ENCODE measurements at places on chromosomes 7 and 10.

GRCh38 chr7:4240042-4240441, 442.1 kb upstream of the FOXK1 start:
- DNase-seq: no peak

DNA sequence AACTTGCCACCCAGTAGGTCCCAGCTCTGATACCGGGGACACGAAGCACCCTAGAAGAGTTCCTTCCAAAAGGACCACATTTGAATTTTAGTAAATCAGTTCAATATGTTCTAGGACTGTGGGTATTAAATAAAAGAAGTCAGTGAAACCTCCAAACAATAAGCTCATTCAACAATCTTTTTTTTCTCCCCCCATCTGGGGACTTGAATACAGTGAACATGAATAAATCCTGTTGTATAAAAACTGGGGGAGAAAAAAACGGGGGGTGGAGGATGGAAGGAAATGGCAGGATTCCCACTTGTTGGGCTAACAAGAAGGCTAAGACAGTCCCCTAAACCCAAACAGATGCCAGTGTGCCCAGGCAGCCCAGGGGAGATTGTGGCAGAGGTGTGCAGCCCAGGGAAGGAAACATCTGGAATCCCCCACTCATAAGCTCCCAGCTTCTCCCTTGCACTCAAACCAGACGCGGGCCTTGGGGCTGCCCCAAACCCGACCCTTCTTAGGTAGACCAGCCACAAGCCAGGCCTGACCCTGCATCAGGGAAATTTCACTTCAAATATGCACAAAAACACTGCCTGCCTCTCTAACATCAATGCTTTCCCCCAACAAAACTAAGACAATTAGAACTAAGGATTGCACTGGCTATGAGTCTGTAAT, 8.8 kb downstream of the AFAP1L2 start:
- no peak for DNase-seq

DNA sequence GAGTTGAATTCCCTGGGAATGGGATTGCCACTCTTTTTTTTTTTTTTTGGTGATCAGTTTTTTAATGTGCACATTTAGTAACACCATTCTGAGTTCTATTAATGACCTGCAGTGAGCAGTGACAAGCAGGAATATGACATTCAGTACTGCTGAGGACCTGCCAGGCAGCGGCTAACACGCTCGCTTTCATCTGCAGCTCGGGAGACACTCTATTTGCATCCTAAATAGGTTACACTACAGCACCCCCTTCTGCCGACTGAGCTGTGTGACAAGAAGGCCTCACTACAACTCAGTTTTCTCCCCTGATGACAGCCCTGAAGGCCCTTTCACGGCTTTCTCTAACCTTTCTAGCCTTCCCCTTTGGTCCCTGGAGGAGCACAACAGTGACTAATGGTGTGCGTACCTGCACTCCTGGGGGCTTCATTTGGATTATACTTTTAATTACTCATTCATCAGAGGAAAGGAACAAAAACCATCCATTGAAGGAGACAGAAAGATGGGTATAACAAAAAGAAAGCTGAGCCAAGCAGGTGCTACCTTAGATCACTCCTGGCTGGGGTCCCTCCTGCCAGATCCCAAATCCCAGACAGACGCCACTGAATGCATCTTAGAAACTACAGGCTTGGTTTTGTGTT, 872.4 kb downstream of the LRMDA start:
- peak; percentile 89 for DNase-seq

DNA sequence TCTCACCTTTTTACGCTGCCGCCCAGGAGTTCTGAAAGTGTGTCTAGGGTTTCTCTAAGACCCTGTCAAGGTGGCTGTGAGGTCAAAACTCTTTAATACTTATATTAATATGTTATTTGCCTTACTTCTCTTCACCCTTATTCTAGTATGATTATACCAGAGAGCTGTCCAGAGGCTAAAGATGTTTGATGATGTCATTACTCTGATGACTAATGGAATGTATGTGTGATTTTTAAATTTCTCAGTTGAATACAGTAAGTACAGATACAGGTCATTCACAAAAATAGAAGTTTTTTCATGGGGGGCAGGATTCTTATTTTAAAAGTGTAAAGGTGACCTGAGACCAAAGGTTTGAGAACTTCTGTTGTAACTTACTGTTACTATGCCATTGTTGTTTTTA, 150.6 kb upstream of the FOXP2 start:
- peak; percentile 6 for DNase-seq

DNA sequence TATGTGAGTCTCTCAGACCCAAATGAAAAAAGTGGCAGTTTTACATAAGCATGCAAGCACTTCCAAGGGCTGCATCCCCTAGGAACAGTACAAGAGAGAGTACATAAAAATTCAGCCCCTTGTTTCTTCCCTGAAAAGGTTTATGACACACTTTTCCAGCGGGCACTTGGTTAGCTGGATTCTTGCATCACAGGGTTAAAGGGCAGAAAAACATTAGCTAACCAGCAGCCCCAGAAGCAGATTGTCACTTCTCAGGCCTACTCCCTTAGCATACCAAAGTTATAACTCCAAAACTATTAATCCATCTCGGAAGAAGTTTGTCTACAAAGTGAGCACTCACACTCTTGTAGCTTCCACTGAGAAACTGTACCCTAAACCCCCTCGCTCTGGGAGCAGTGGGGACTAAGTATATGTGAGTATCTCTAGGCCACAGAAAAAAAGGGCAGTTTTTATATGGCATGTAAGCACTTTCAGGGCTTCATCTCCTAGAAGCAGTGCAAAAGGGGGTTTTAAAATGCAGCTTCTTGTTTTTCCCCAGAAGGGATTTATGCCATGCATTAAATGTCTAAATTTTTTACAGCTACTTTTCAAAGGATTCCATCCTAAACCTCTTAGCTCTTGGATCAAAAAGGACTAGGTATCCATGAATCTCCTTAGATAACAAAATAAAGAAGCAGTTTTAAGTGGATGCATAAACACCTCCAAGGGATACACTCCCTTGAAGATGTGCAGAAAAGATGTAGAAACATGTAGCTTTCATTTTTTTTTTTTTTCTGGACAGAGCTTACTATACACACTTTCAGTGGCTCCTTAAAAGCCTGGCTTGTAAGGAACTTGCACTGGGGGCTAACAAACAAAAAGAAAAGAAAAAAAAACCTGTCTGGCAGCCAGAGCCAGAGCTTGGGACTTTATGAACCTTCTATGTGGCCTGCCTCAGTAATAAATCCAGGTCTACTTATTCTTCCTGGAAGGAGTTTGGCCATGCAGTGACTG, 956.7 kb downstream of the CCSER2 start:
- DNase-seq: no peak

DNA sequence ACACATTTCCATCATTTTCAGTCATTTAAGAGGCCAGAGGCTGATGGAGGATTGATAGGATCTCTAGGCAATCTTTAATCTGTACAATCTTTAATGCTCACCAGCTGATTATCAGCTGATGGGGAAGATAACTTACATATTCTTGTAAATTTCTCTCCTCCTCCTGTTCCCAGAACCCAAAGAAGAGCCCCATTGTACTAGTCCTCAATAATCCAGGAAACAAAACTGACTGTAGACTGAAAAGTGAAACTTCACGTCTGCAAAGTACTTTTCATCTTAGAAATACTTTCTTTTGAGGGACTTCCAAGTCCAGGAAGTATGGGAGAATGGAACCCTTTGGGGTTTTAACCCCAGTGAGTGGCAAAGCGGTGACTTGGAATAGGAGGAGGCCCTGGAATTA, 283.3 kb downstream of the FRMD4A start:
- no peak for DNase-seq

DNA sequence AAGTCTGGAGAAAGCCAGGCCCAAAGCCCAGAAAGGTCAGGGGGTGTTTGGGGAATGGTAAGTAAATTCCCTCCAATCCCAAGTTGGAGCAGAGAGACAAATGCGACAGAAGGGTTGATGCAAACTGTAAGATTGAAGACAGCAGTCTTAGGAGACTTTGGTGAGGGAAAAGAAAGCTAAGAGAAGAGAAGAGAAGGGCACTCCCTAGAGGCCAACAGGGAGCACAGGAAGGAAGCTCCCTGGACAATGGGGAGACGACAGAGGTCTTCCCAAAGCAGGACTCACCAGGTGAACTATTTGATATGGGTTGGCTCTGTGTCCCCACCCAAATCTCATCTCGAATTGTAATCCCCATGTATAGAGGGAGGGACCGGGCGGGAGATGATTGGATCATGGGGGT, 151.5 kb downstream of the KIF20B start:
- DNase-seq: no peak

DNA sequence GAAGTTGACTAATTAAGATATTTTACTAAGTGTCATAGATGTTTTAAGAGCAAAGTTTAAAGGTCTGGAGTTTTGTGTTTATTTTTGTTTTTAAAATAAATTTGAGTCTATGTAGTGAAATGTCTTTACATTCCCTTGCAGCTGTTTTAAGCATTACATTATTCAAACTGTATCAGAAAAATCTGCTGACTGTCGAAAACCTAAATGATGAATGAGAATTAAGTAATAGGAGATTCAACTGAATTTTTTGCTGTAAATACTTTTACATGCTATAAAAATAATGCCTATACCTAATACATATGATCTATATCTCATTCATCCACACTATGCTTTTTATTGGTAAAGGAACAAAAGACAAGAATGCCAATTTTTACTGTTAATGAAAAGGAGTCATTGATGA, 227.2 kb downstream of the CSTF2T start:
- no peak for DNase-seq

- no peak for DNase-seq
Measured at GRCh38 chr10:129522041-129522585, 55.1 kb downstream of the MGMT start.

DNA sequence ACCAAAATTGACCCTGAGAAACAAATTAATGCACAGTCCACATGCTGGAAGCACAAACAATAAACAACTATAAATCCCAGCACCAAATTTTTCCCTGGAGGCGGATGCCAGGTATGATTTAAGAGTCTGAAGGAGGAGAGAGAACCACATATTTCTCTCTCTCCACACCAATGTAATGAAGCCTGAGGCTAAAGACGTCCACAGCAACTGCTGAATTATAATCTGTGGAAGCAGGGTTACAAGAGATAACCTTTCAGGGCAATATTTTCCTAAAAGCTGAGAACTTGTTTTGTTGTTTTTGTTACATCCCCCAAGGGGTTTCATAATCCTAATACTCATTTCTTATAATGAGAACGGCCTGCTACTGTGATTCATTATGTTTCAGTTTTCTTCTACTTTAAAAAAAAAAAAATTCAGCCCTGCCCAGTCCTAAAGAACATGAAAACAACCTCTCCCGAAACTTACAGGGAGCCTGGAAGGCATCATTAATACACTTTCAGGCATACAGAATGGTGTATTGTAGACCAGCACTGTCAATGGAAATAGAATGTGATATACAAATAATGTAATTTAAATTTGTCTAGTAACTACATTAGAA, 48.5 kb upstream of the ABLIM1 start:
- peak; percentile 10 for DNase-seq

DNA sequence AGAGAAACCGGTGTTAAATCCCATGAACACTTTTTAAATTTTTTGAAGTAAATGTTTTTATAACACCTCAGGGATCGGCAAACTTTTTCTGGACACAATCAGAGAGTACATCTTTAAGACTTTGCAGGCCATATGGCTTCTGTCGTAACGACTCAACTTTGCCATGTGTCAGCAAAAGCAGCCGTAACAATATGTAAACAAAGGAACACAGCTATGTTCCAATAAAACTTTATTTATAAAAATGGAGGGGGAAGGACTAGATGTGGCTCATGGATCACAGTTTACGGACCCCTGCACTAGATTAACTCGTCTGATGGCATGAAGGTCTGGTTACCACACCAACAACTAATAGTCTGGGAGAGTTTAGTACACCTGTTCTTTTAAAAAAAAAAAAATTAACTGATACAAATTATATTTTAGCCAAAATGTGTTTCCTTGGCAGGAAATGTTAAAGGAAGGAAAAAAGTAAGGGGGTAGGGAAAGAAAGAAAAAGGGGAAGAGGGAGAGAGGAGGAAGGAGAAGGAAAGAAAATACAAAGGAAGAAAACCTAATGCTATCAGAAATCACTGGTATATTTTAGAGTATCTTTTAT, 50.2 kb downstream of the ABI1 start:
- no peak for DNase-seq

- DNase-seq: no peak
Measured at GRCh38 chr10:78165617-78166016, 132.0 kb downstream of the RPS24 start.

Data from fibroblast of skin of scalp (primary cell).